ENCODE measurements at places on chromosomes 5 and 9.

DNA sequence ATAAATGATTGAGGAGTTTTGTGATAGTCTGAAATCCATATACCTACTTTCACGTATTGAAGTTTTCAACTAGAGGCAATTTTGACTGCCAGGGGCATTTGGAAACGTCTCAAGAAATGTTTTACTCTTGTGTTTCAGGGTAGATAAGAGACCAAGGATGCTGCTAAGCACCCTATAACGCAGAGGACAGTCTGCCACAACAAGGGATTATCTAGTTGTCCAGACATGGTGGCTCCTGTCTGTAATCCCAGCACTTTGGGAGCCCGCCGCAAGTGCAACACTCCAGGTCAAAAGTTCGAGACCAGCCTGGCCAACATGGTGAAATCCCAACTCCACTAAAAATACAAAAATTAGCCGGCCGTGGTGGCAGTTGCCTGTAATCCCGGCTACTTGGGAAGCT is 133.7 kb upstream of the CCNG1 start:
- no peak for DNase-seq

DNA sequence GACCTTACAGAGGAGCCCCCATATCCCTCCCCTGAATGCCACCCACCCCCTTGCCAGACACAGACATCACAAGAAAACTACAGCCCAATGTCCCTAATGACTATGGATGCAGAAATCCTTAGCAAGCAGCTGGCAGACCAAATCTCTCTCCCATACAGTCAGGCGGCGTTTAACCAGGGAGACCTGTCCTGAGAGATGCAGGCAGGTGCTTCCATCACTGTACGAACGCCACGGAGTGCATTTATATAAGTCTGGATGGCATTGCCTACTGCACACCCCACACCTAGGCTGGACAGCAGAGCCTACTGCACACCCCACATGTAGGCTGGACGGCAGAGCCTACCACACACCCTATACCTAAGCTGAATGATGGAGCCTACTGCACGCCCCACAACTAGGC is 34.4 kb upstream of the SARDH start:
- DNase-seq, result no peak

GRCh38 chr9:33750307-33750838 is 45.0 kb upstream of the PRSS3 start:
- DNase-seq, result no peak

DNA sequence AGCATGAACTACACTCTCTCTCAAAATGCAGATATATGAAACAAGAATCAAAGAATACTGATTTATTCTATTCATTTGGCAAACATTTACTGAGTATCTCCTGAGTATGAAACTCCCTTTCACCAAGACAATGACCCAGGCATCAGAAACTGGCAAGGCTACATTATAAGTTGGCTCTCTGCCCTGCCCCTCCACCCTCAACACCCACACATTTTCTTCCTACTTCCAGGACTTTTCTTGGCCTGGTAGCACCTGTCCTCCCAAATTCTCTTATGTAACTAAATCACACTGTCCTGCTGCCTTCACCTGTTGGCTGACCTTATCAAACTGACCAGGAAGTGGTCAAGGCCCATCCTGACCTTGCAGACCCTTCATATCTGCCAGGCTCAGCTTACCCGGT is 3.5 kb downstream of the RASEF start:
- DNase-seq, result no peak

DNA sequence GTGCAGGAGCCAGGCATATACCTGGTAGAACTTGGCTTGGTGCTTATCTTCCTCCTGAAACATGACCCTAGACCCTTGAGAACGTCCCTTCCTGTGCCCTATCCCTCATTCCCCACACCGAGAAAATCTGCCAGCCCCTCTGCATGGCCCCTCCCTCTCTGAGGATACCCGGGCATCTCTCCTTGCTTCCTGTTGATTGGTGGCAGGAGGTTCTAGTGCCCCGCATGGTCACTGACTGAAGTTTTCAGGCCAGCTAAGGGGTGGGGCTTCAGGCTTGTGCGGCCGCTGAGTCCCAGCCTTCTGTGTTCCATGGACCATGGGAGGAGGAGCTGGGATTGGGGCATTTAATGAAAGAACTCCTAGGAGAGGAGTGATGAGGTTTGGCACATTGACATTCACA is 22.8 kb downstream of the IGIP start:
- DNase-seq, result no peak

DNA sequence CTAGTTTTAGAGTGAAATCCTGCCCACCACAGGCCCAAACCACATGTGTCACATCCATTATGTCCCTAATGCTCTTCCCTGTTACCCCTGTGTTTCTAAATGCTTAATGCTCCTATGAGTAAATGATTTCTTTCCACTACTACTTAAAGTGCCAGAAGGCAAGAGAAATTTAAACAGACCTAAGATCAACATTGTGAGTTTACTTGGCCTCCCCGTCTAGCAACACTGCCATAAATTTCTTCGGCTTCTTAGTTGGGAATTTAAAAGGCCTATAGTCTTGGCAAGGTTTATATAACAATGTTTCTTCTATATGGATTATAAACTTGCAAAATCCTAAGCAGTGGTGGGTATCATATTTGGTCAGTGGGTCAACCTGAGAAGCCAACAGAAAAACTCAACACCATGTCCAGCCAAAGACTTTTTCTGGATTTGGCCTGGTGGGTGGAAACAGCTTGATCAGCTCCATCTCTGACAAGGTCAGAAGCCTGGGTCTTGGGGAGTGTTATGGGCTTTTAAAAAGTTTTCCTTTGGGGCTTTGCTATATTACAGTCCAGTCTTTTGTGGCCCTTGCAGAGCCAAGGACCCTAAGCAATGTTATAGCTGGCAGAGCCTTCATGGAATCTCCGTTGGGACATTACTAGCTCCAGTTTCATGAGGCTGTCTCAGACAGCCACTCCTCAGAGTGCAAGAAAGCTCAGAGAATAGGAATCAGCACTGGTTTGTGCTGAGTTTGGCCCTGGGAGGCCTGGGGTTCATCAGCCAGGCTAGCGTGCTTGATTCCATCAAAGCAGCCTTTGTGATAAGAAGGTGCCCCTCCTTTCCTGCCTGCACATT is 119.8 kb downstream of the PRDM6 start:
- DNase-seq, result no peak

- DNase-seq, result no peak
These were observed 58.9 kb upstream of the COL15A1 start for GRCh38 chr9:98884849-98885248.

DNA sequence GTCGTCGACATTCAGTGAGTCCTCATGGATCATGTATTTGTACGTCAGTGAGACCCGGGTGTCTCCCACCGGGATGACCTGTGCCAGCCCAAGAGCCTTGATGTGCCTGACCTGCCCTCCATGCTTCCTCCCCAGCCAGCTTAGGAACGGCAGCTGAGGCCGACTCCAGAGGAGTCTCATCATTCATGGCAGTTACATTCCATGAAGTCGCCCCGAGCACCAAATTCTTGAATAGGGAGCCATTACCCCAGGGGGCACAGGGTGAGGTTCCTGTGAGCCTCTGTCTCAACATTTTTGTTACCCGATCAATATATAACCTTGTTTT is 67.8 kb downstream of the ZNF354C start:
- no peak for DNase-seq

- no peak for DNase-seq
These were observed 372.0 kb upstream of the KIF2A start for GRCh38 chr5:61933787-61934626.

DNA sequence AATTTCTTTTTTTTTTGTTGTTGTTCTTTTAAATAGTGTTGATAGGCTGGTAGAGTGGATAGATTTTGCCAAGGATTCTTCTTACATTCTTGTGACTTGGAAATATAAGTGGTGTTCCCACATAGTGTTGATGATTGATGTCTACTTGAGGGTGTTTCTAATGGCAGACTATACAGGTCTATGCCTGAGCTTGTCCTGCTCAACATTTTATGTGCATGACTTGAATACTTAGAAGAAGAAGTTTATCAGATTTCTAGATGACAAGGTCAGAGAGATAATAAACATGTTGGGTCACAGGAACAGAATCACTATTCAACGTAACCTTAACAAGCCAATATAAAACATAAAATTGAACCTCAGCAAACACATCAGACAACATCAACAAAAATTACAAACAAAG is 24.2 kb downstream of the XRCC4 start:
- no peak for DNase-seq

GRCh38 chr5:62268792-62269191 is 37.2 kb upstream of the KIF2A start:
- no peak for DNase-seq

DNA sequence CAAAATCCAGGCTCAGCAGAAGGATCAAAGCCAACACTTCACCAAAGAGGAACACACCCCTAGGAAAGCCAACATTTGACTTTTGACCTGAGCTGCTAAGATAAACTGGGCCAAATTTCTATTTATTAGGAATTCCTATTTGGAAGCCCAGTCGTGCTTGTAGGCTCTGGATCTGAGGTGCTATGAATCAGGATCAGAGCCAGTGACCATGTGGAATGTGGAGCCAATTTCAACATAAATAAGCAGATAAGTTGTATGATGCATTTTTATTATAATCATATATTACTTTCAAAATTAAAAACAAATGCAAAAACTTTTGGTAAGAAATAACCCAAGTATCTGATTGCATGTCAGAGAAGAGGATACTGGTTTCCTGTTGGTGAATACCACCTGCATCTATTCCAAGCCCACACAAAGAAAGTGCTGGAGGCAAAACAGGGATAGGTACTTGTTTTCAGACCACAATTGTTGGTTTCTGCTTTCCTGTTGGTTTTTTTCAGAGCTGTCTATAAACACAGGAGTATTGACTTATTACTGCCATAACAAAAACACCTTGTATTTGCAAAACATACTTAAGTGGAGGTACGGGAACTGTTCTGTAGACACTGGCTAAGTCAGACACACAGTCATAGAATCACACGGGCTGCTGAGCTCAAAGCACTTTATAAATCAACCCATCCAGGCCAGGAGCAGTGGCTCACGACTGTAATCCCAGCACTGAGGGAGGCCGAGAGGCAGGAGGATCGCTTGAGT is 52.8 kb downstream of the ARL15 start:
- no peak for DNase-seq

DNA sequence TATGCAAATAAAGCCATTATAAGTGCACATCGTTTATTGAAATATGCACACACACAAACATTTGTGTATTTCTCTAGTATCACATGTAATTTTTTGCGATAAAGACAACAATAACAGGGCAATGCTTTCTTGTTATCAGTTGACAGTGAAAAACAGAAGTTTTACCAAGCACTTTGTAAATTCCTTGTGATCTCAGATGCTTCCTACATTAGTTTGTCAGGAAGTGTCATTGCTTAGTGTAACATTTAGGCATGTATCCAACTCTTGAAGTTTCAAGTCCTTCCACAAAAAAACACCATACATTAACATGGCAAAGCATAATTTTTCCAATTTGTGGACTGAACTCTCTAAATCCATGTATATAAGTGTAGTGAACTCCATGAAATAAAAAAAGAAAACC is 46.4 kb downstream of the MOCS2 start:
- DNase-seq, result no peak

DNA sequence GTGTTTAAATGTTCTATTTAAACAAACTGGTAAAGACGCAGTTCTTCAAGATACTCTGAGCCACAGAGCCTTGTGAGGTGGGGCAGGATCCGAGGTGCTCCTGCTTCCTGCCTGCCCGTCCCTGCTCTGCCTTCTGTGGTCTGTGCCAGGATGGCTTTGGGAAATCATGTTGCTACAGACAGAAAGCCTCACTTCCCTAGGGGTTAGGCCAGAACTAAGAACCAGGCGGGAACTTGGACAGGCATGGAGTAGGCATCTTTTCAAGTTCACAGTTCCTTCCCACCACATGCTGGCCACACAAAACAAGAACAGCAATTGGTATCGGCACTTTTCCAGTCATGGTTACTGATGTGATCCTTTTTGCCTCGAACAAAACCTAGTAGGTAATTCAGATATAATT is 67.7 kb upstream of the SPOCK1 start:
- DNase-seq, result no peak

DNA sequence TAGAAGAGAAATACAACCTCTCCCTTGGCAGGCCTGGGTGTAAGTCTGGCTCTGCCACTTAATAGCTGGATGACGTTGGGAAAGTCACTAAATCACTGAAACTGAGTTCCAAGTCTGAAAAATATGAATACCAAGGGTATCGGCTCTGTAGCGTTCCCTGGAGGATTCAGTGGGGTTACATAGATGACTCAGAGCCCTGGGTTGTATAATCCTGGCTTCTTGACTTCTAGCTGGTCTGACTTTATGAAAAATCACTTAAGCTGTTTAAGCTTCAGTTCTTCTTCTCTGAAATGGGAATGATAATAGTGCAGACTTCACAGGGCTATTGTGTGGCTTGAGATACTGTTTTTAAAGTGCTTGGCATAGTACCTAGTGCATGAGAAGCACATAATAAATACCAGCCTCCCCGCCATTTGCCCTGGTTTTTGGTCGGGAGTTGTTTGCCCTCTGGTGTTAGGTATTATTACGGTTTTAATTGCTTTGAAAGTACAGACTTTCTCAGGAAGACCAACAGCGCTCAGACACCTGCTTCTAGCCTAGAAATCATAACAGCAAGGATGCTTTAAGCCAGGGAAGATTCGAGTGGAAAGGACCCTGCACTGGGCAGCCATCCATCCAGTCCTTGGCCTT is 43.0 kb downstream of the CYFIP2 start:
- DNase-seq, result no peak

DNA sequence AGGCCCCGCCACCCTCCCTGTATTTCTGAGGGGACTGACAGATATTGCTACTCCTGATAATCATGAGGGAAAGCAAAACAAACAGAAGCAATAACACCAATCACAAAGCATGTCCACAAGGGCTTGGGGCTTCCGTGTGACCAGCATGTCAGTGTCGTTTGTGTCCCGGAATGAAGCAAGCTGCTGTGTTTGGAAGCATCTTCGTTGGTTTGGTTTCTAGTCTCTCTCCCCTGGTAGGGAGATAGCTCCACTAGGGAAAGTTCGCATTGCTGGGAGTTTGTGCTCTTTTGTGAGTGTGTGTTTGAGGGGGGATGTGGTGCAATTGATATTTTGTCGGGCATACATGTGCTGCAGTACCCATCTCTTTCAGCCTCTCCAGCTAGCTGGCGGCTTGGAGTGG is 1.4 kb downstream of the GRIA1 start:
- no peak for DNase-seq

DNA sequence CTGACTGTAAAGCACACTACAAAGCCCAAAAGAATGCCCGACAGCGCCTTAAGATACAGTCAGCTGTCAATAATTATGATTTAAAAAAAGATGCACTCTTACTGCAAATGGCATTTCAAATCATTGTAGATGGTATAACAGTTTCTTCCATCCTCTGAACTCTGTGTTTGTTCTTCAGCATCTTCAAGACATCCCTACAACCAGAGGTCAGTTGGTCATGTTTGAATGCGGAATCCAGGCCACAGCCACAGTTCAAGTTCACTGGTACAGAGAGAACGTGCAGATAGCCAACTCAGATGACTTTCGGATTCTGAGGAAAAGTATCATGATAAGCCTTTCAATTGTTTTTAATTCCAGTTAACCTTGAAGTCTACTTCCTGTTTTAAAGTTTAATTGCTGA is 8.7 kb upstream of the MYOT start:
- no peak for DNase-seq

DNA sequence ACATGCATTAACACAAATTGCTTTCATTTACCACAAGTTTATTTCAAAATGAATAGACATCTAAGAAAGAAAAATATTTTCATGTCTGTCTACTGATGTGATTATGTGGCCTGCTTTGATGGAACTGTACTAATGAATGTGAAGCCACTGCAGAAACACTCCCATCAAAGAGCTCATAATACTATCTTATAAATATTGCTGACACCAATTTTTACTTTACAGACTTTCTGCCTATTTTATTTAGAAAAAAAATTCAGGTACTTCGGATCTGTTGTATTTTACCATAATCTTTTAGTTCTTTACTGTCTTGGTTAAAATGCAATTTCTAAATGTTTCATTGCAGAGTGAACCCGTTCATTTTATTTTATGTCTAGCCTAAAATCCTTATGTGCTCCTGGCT is 281.9 kb downstream of the ICE1 start:
- no peak for DNase-seq
